Keratinocyte (primary cell): ENCODE measurements at places on chromosomes 6 and 20.

GRCh38 chr6:42805297-42805861, 23.5 kb downstream of the BICRAL start:
- DNase-seq: no peak
- no peak overlapping the region for H3K27ac ChIP-seq
- H3K4me1 ChIP-seq: peaks cover 7% of the 10 kb centered on the region
- H3K36me3 ChIP-seq: no peaks in the 10 kb centered on the region
- no peaks in the 10 kb centered on the region for H3K27me3 ChIP-seq

GRCh38 chr20:35171753-35172433, at the start of gene PROCR:
PROCR (plus strand) TSS chr20:35172072; CDS start chr20:35172155, 83 bp downstream.
- H3K4me3 ChIP-seq: peak within 1 kb of the TSS; percentile 95
- H3K4me1 ChIP-seq: peaks cover 25% of the 10 kb centered on the region
- H3K27ac ChIP-seq: peak within 1 kb of the TSS; percentile 78
- peak; percentile 94 for DNase-seq
- no peaks in the 10 kb centered on the region for H3K27me3 ChIP-seq
- H3K36me3 ChIP-seq: peaks cover 10% of the 10 kb centered on the region

DNA sequence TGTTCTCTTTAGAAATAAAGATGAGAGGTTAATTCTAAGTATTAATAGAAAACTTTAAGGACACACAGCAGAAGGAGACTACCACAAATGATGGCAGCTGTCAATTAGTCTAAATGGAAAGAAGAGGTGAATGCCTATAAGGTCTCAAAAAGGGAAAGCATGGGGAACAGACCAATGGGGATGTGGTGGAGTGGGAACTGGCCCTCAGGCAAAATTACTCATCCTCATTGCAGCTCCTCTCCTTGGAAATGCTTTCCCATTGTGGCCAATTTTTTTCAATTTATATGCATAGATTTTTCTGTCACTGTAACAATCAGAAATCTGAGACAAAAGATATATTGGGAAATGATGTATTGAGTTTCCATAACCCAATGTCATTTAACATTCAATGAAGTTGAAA, 222.9 kb upstream of the DEFB112 start:
- DNase-seq: peak; percentile 13
- peaks cover 19% of the 10 kb centered on the region for H3K4me1 ChIP-seq
- H3K4me3 ChIP-seq: no peak overlapping the region
- no peaks in the 10 kb centered on the region for H3K27me3 ChIP-seq
- no peaks in the 10 kb centered on the region for H3K36me3 ChIP-seq

DNA sequence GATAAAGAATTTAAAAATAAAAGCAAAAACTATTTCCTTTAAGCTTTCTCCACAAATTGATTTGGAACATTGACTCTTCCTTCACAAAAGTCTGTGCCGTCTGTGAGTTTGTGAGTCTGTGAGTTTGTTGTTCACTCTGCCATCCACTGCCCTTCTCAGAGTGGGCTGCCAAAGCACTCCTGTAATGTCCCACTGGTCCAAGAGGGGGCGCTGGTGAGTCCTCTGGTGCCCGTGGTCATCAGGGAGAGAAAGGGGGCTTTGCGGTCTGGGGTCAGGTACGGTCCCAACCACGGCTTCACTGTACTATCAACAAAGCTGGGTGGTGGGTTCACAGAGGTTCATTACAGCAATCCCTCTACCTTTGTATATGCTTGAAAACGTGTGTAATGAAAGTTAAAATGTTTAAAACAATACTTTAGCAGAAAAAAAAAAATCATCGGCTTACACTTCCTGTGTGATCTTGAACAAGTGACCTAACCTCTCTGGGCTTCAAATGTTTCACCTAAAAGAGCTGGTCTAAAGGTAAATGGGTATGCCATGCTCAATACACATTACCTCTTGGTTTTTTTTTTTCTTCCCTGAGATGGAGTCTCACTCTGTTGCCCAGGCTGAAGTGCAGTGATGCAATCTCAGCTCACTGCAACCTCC, 5.6 kb upstream of the ANKRD60 start:
- H3K27ac ChIP-seq: no peak overlapping the region
- H3K27me3 ChIP-seq: peaks cover 7% of the 10 kb centered on the region
- DNase-seq: no peak
- H3K36me3 ChIP-seq: peaks cover 11% of the 10 kb centered on the region

DNA sequence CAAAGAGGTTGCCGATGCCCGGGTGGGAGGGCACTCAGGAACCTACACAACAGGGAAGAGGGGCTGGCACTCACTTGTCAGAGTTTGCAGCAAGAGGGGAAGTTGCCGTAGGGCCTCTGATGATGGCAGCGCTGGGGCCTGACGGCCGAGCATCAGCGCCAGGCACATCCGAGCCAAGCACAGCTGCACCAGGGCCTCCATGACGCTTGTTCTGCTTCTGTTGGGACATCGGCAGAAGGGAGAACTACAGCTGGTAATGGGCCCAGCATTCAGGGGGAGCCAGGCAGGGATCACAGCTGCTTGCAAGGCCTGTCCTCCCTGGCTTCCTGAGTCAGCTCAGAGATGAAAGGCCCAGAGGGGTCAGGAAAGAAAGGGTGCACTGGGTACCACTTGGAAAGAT, 367.7 kb downstream of the CDH4 start:
- DNase-seq: no peak
- no peaks in the 10 kb centered on the region for H3K36me3 ChIP-seq
- peaks cover 5% of the 10 kb centered on the region for H3K27me3 ChIP-seq

- H3K27ac ChIP-seq: no peak overlapping the region
- no peaks in the 10 kb centered on the region for H3K27me3 ChIP-seq
- H3K4me3 ChIP-seq: no peak overlapping the region
- no peaks in the 10 kb centered on the region for H3K36me3 ChIP-seq
Observed at GRCh38 chr6:19535351-19535750, 301.8 kb upstream of the ID4 start.

DNA sequence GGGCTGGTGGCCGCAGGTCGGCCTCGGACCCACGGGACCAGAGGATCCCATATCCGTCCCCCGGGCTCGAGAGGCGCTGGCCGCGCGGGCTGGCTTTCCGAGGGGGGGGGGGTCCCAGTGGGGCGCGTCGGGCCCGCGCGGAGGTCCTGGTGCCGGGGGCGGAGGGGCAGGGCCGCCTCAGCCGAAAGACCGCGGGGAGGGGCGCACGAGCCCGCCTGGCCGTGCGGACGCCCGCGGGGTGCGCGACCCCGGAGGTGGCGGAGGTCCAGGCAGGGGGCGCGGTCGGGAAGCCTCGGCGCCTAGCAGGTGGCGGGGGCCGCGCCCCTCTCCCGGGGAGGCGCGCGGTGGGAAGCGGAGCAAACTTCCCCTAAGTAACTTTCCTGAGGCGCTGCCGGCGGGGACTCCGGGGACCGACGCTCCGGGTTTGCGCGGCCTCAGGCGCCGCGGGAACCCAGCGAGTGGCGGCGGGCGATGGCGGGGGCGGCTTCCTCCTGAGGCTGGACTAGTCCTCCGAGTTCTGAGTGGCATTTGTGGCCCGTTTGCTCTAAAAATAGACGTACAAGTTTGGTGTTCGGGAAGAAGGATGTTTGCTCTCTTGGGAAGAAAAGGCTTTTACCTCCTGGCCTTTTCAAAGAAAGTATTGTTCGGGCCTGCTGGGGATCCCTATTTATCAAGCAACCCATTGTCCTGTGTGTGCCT, 26.5 kb upstream of the BTBD3 start:
- no peaks in the 10 kb centered on the region for H3K36me3 ChIP-seq
- no peaks in the 10 kb centered on the region for H3K27me3 ChIP-seq
- no peak for DNase-seq
- H3K4me1 ChIP-seq: peaks cover 9% of the 10 kb centered on the region

GRCh38 chr6:168625602-168626001, 184.6 kb downstream of the SMOC2 start:
- DNase-seq: no peak
- H3K27me3 ChIP-seq: no peaks in the 10 kb centered on the region
- no peaks in the 10 kb centered on the region for H3K36me3 ChIP-seq
- no peak overlapping the region for H3K4me3 ChIP-seq
- H3K27ac ChIP-seq: no peak overlapping the region

DNA sequence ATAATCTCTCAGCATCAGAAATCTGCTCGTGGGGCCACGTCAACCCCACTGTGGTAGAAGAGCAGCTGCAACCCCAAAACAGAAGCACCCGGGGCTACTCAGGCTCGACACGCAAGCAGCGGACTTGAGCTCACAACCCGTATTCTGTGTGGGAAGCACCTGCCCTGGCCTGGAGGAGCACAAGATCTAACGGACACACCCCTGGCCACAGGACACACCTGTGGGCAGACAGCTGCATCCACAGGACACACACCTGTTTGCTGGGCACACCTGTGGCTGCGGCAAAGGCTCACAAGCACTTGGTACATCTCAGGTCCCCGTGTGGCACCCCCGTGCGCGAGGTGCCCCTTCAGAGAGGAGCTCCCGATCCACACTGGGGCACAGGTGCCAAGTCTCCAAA, 36.5 kb downstream of the ZBTB46 start:
- H3K4me3 ChIP-seq: no peak overlapping the region
- DNase-seq: no peak
- peaks cover 10% of the 10 kb centered on the region for H3K27me3 ChIP-seq
- H3K36me3 ChIP-seq: no peaks in the 10 kb centered on the region
- no peak overlapping the region for H3K27ac ChIP-seq

GRCh38 chr20:57594092-57594951, 25.9 kb downstream of the ZBP1 start:
- H3K4me3 ChIP-seq: no peak overlapping the region
- no peaks in the 10 kb centered on the region for H3K36me3 ChIP-seq
- peaks cover 31% of the 10 kb centered on the region for H3K27me3 ChIP-seq

- H3K36me3 ChIP-seq: no peaks in the 10 kb centered on the region
- H3K4me3 ChIP-seq: no peak overlapping the region
- H3K27me3 ChIP-seq: no peaks in the 10 kb centered on the region
- DNase-seq: no peak
- H3K27ac ChIP-seq: peak overlapping the region; percentile 61
Observed at GRCh38 chr6:16767765-16768476, 6.7 kb upstream of the ATXN1 start.

DNA sequence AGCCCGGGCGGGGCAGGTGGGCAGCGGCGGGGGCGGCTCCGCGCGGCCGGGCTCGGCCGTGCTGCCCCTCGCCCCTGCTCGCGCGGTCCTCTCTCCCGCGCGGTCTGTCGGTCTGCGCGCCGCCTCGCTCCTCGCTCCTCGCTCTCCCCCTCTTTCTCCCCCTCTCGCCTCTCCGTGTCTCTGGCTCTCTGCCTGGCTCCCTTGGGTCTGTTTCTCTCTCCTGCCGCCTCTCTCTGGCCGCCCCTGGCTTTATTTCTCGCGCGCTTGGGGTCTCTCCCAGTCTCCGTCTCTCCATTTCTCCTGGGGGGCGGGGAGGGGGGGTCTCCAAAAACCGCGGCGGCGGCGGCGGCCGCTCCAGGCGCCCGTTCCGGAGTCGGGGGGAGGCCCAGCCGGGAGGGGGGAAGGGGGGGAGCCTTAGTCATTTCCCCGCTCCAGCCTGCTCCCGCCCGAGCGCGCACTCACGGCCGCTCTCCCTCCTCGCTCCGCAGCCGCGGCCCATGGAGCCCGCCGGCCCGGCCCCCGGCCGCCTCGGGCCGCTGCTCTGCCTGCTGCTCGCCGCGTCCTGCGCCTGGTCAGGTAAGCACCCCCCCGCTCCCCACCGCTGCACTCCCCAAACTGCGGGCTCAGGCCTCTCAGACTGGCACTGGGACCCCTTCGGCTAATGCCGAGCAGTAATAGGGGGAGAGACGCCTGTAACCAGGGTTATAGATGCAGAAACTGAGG, at the start of gene SIRPA:
Gene SIRPA (plus strand): TSS at position 457 of the 723 bp plus-strand sequence. CDS start 41 bp downstream, at position 498.
- H3K4me1 ChIP-seq: peaks cover 44% of the 10 kb centered on the region
- peak within 1 kb of the TSS; percentile 59 for H3K27ac ChIP-seq
- peaks cover 9% of the 10 kb centered on the region for H3K36me3 ChIP-seq
- peak within 1 kb of the TSS; percentile 61 for H3K4me3 ChIP-seq
- no peaks in the 10 kb centered on the region for H3K27me3 ChIP-seq

GRCh38 chr6:29183594-29183993, 12.9 kb downstream of the OR2J2 start:
- no peak for DNase-seq
- no peaks in the 10 kb centered on the region for H3K4me1 ChIP-seq
- no peaks in the 10 kb centered on the region for H3K36me3 ChIP-seq
- no peak overlapping the region for H3K4me3 ChIP-seq
- H3K27ac ChIP-seq: no peak overlapping the region
- no peaks in the 10 kb centered on the region for H3K27me3 ChIP-seq

DNA sequence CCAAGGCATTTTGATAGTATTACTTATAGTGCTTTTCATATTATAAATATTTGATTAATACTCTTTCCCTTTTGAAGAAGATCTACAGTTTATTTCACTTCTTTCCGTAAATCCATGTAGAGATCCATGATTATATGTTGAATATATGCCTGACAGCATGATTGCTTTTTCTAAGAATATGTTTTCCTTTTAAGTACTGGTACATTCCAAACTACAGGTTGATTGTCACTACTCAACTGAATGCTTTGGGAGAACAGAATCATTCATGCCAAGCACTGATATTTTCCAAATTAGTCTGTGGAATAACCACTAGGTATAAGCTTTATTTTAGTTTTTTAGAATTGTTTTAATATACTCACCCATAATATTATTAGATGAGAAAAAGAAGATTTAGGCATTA, 330.2 kb downstream of the BCKDHB start:
- H3K27ac ChIP-seq: no peak overlapping the region
- H3K36me3 ChIP-seq: no peaks in the 10 kb centered on the region
- no peak for DNase-seq
- H3K4me3 ChIP-seq: no peak overlapping the region

DNA sequence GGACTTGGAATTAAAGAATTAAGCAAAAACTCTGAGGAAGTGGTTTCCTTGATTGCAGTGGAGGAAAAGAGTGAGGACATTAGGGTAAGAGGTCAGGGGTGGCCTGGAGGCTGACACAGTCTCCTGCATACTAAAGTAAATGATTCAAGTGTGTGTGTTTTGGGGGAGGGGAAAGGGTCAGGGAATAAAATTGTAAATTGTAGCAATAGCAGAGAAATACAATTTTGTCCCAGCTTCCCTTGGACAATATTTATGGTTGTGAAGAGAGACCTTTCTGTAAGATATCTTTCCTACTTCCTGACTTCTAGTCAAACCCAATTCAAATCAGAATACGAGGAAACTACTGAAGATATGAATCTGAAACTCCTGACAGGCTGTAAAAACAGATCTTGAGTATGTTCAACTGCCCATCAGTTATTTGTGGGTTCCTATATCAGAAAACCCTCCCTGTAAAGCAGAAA, 143.4 kb upstream of the HMGN3 start:
- H3K27me3 ChIP-seq: no peaks in the 10 kb centered on the region
- no peak overlapping the region for H3K4me3 ChIP-seq
- DNase-seq: no peak
- no peaks in the 10 kb centered on the region for H3K36me3 ChIP-seq
- H3K27ac ChIP-seq: no peak overlapping the region

DNA sequence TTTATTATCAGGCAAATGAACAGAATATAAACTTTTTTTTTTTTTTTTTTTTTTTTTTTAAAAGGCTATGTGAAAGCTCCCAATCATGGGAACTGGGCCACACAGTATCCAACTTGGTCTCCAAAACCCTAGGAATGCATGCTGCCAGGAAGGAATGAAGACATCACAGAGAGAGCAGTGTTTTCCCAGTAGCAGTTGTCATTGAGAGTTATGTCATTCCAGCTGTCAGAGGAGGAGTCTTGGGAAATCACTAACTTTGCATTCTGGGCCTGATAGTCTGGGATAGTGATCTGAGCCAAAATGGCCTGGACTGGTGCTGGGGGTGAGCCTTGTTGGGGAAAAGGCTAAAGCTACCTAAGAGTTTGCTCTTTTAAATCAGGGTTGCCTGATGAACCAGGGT, 231.3 kb upstream of the MAP3K7 start:
- H3K27me3 ChIP-seq: no peaks in the 10 kb centered on the region
- H3K4me3 ChIP-seq: no peak overlapping the region
- H3K27ac ChIP-seq: no peak overlapping the region
- DNase-seq: no peak
- H3K4me1 ChIP-seq: no peaks in the 10 kb centered on the region

GRCh38 chr20:37939701-37940560, 37.0 kb downstream of the VSTM2L start:
- peaks cover 6% of the 10 kb centered on the region for H3K27me3 ChIP-seq
- no peak overlapping the region for H3K4me3 ChIP-seq
- DNase-seq: no peak
- no peaks in the 10 kb centered on the region for H3K4me1 ChIP-seq
- no peaks in the 10 kb centered on the region for H3K36me3 ChIP-seq
